Activated T-helper 1 cell treated with anti-CD3 and anti-CD28 coated beads, Interleukin-2, amount 50 U/mL, for 16 hours (primary cell): ENCODE measurements at places on chromosomes 5 and 9.

GRCh38 chr5:39185761-39186160, 33.6 kb downstream of the FYB1 start:
- DNase-seq: no peak

DNA sequence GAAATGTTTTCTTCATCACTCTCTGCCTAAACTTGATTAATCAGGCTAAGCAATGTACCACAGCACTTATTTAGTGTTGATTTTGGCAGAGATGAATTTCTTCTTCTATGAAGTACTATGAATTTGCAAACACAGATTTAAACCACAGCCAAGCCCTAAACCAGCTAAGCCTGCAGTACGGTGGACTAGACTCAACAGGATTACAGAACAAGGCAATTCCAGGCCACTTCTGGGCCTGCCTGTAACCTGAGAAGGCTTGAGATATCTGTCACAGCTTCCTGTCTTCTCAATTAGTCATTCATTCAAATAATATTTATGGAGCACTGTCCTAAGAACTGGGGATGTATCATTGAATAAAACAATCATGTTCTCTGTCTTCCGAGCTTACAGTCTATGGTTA, 32.4 kb upstream of the CAST start:
- no peak for DNase-seq

- DNase-seq: no peak
These were observed 1.9 kb upstream of the RIC1 start for GRCh38 chr9:5626727-5627634.

DNA sequence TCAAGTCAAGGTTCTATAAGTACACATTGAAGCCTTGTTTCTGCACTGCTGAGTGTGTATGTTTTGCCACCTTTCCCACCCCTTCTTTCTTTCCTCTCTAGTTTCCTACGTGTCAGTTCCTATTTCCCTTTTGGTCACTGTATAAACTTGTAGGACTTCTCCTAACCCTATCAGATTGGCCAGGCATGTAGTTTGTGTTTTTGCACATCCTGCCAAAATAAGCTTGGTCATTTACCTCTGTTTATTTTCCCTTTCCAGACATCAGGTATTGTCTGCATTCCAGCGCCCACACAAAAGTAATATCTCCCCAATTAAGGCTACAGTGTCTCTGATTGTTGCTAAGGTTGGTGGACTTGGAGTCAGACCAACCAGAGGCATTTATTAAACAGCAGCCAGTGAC, 252.9 kb upstream of the MPDZ start:
- DNase-seq: no peak
